ENCODE measurements at places on chromosomes 11 and 22. TPM values are rescaled to one million over a fixed set of nuclear protein-coding genes. Genes with fewer than 3 reads are reported as not detected.

- no peak overlapping the region for H3K27ac ChIP-seq
- DNase-seq: no peak
- no peaks in the 10 kb centered on the region for H3K4me1 ChIP-seq
- no peaks in the 10 kb centered on the region for H3K36me3 ChIP-seq
- H3K27me3 ChIP-seq: peaks cover 3% of the 10 kb centered on the region
- no peak overlapping the region for H3K4me3 ChIP-seq
Observed at GRCh38 chr11:45795379-45795778, 9.6 kb upstream of the SLC35C1 start.

Gene MS4A12
- 0.31 TPM for total RNA-seq

- H3K27me3 ChIP-seq: no peaks in the 10 kb centered on the region
- H3K4me3 ChIP-seq: no peak overlapping the region
- H3K36me3 ChIP-seq: no peaks in the 10 kb centered on the region
- H3K4me1 ChIP-seq: no peaks in the 10 kb centered on the region
Observed at GRCh38 chr11:409008-409599, 5.7 kb downstream of the SIGIRR start.

GRCh38 chr11:59380263-59381059, 21.8 kb downstream of the OR5AN1 start:
- no peak overlapping the region for H3K27ac ChIP-seq
- no peak for DNase-seq
- no peaks in the 10 kb centered on the region for H3K36me3 ChIP-seq
- no peaks in the 10 kb centered on the region for H3K27me3 ChIP-seq

GRCh38 chr11:121933694-121934093, 182.3 kb downstream of the BLID start:
- H3K27ac ChIP-seq: no peak overlapping the region
- H3K4me3 ChIP-seq: no peak overlapping the region
- H3K27me3 ChIP-seq: no peaks in the 10 kb centered on the region

DNA sequence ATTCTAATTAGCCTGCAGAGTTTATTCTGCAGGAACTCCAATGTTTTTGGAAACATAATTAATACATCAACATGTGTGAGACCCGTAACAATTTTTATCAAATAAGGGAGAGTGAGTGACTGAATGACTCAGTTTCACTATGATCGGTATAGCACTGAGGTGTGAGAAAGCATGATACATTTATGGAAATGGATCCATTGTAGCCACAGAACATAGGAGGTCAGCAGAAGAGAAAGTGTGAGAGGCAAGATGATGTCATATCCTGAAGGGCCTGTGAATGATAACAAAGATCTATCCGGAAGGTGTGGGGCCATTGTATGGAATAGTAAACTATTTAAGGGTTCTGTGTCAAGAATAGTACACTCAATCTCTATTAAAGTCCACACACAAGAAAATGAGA, 1406.1 kb upstream of the TENM4 start:
- H3K4me1 ChIP-seq: no peaks in the 10 kb centered on the region
- no peak for DNase-seq
- no peaks in the 10 kb centered on the region for H3K36me3 ChIP-seq
- no peak overlapping the region for H3K27ac ChIP-seq
- H3K27me3 ChIP-seq: no peaks in the 10 kb centered on the region
- no peak overlapping the region for H3K4me3 ChIP-seq

DNA sequence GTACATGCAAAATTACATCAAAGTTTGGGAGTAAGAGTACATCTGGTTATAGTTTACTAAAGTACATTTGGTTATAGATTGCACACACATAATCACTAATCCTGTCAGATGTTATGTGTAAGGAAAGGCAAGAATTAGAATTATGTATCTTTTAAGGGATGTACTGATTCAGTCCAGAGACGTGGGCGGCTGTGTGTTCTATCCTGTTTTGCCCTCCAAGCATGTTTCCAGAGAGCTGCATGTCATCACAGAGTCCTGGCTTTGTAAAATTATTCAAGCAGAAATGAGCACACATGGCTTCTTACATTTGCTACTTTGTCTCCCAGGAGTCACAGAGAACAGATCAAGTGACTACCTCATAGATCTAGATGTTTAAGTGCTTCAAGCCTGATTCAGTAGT, 33.2 kb upstream of the CEP126 start:
- H3K27me3 ChIP-seq: no peaks in the 10 kb centered on the region
- H3K36me3 ChIP-seq: no peaks in the 10 kb centered on the region
- no peak for DNase-seq
- no peak overlapping the region for H3K27ac ChIP-seq
- H3K4me1 ChIP-seq: no peaks in the 10 kb centered on the region
- H3K4me3 ChIP-seq: no peak overlapping the region

- no peaks in the 10 kb centered on the region for H3K27me3 ChIP-seq
- H3K4me3 ChIP-seq: no peak overlapping the region
- H3K4me1 ChIP-seq: peaks cover 7% of the 10 kb centered on the region
- H3K36me3 ChIP-seq: no peaks in the 10 kb centered on the region
- peak overlapping the region; percentile 33 for H3K27ac ChIP-seq
Observed at GRCh38 chr11:103051981-103052380, 40.0 kb downstream of the DCUN1D5 start.

DNA sequence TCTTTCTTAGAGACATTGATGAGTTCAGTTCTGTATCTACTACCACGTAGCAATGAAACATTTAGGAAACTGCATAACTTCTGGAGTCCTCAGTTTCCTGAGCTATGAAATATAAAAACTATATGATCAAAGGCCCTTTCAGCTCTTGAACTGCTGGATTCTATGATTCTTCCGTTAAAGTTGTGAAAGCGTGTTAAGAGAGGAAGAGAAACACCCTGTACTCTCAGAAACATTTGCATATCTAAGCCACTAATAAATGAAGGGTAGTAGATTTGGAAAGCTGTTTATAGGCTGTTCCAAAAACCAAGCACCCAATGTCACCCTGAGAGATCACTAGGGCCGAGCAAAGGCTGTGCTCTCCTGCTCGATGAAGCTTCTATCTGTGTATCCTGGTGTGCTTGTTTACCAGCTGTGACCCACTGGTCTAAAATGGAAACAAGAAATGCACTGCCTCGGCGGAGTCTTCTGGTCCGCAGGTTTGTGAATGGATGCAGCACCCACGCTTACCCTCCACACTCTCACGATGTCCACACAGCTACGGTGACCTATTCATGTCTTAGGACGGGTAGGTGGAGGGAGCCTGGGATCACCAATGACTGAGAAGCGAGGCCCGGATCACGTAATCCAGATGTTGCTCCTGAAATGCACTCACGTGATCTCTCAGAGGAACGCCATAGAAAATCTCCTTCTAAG, 325.8 kb downstream of the OPCML start:
- no peaks in the 10 kb centered on the region for H3K27me3 ChIP-seq
- H3K36me3 ChIP-seq: no peaks in the 10 kb centered on the region
- H3K4me1 ChIP-seq: no peaks in the 10 kb centered on the region
- DNase-seq: no peak

Gene YWHAH
- 160 TPM for total RNA-seq

DNA sequence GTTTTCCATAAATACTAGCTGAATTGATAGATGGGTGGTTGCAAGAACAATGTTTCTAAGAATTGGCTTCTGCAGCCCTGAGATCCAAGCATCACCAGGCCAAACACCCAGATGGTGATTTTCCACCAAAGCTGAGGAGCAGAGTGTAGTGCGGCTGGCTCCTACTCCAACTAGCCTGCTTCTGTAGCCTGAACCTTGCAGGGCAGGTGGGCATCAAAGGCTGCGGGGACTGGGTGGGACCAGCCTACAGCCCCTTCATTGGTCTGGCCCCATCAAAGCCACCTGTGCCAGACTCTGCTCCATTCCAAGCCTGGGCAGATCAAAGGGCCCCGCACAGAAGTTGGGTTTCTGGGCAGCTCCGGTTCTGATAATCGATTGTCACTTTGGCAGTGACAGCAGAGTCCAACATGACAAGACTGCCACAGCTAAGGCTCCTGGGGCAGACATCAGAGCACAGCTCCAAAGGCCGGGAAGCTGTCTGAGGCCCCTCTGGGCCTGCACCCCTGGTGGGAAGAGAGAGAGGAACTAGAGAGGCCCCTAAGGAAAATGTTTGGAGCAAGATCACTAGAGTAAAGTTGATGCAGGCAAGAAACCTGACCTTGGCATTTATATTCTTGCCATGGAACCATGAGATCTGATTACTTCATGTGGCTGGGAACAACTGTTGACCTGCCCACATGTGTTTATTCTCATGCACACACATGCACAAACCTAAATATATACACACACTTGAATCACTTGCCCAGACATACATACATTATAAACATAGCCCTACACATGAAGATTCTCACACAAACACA, 582.9 kb downstream of the INSC start:
- no peak overlapping the region for H3K27ac ChIP-seq
- H3K27me3 ChIP-seq: peaks cover 2% of the 10 kb centered on the region
- DNase-seq: no peak
- no peak overlapping the region for H3K4me3 ChIP-seq

Gene SYT9
- total RNA-seq: 0.14 TPM

Gene SMIM35
- total RNA-seq: not detected

Gene MRPL49
- total RNA-seq: 42.6 TPM

GRCh38 chr11:27677108-27677507, 23.1 kb downstream of the BDNF start:
- H3K27ac ChIP-seq: no peak overlapping the region
- DNase-seq: no peak
- peaks cover 4% of the 10 kb centered on the region for H3K36me3 ChIP-seq
- H3K4me1 ChIP-seq: peaks cover 10% of the 10 kb centered on the region

GRCh38 chr11:134246678-134247077, 6.5 kb downstream of the THYN1 start:
- H3K27me3 ChIP-seq: no peaks in the 10 kb centered on the region
- H3K4me3 ChIP-seq: no peak overlapping the region
- no peak overlapping the region for H3K27ac ChIP-seq

GRCh38 chr11:82845356-82846353, 54.6 kb downstream of the PRCP start:
- no peak overlapping the region for H3K4me3 ChIP-seq
- DNase-seq: no peak
- H3K36me3 ChIP-seq: no peaks in the 10 kb centered on the region
- no peaks in the 10 kb centered on the region for H3K27me3 ChIP-seq
- H3K27ac ChIP-seq: no peak overlapping the region

DNA sequence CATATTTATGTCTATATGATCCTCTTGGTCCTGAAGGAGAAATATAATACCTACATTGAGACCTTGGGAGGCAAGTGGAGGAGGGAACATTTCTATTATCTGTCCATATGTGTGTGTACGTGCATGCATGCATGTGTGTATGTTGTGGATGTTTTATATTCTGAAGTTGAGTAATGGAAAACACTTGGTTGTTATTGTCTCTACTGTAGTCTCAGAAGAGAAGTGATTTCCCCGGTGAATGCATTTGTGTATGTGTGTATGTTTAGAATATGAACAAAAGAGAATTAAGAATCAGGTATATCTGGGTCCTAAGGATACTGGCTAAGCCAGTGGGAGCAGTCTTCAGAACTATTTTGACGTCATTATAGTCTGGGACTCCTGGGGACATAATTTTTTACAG, at the start of gene OR52N1:
Gene OR52N1, minus strand, starts transcription at position 101 of the 400 bp plus-strand sequence. CDS start 2,449 bp downstream, outside the sequence.
- no peaks in the 10 kb centered on the region for H3K4me1 ChIP-seq
- no peak within 1 kb of the TSS for H3K4me3 ChIP-seq
- no peaks in the 10 kb centered on the region for H3K36me3 ChIP-seq
- no peaks in the 10 kb centered on the region for H3K27me3 ChIP-seq
- DNase-seq: no peak

Gene PHLDA2
- 78.8 TPM for total RNA-seq

DNA sequence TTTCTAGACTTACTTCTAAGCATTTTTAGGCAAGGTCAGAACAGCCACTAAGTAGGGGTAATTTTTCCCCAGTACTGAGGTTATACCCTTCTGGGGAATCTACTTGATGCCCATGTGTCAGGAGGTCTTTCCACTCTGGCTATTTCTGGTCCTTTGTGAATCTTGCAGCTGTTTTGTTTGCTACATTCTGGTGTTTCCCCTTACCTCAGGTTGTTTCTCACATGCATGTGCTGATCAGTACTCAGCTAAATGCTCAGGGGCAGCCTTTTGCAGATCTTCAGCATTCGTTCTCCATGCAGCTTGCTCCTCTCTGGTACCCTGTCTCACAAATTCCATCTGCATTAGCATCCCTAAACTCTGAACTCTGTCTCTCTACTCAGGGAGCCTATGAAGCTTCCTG, 303.6 kb downstream of the SOX6 start:
- no peak for DNase-seq
- H3K36me3 ChIP-seq: no peaks in the 10 kb centered on the region
- H3K27me3 ChIP-seq: no peaks in the 10 kb centered on the region
- H3K4me3 ChIP-seq: no peak overlapping the region
- H3K4me1 ChIP-seq: no peaks in the 10 kb centered on the region
- H3K27ac ChIP-seq: no peak overlapping the region

DNA sequence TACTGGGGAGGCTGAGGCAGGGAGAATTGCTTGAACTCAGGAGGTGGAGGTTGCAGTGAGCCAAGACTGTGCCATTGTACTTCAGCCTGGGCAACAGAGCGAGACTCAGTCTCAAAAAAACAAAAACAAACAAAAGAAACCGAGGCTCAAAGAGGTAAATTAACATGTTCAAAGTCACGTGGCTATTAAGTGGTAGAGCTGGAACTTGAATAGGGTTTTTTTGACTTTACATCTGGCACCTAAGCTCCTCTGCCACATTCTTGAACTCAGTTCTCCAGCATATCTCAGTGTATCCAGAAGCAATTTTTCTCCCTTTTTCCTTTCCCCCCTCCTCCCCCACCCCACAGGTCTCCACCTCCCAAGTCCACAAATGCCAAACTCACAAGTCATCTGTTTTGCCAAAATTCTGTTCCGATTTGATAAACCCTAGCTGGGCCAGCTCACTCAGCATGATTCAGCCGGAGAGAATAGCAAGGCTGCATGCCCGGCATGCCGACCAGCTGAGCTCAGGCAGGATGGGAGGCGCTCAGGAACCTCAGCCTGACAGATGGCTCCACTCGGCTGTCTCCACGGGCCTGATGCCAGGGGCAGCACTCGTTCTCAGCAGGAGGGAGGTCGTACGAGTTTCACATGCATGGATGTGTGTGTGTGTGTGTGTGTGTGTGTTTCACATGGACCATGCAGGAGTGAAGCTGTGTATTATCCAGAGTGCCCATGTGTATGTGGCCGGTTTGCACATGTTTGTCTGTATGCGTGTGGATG, 63.2 kb upstream of the RRAS2 start:
- H3K36me3 ChIP-seq: no peaks in the 10 kb centered on the region
- DNase-seq: peak; percentile 99
- no peak overlapping the region for H3K4me3 ChIP-seq
- peak overlapping the region; percentile 79 for H3K27ac ChIP-seq

- no peak overlapping the region for H3K27ac ChIP-seq
- no peaks in the 10 kb centered on the region for H3K36me3 ChIP-seq
- peaks cover 16% of the 10 kb centered on the region for H3K4me1 ChIP-seq
- no peaks in the 10 kb centered on the region for H3K27me3 ChIP-seq
- DNase-seq: no peak
- H3K4me3 ChIP-seq: no peak overlapping the region
Observed at GRCh38 chr11:10492084-10492483, 37.0 kb downstream of the AMPD3 start.

Gene TMPRSS13
- 0.66 TPM for total RNA-seq

Measured in astrocyte (in vitro differentiated cells and primary cell).